AML-193 (cell line): ENCODE measurements at places on chromosomes 1 and 21.

DNA sequence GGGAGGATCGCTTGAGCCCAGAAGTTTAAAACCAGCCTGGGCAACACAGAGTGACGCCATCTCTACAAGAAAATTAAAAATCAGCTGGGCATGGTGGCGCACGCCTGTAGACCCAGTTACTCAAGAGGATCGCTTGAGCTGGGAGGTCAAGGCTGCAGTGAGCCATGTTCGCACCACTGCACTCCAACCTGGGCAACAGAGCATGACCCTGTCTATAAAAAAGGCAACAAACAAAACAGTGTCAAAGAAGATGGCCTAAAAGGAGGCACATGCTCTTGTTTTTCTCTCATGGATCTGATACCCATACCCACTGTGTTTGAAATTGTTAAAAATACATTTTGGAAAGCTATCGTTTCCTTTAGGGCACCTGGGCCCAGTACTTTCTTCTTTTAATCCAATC, 191.7 kb downstream of the SLC45A1 start:
- no peak for DNase-seq

DNA sequence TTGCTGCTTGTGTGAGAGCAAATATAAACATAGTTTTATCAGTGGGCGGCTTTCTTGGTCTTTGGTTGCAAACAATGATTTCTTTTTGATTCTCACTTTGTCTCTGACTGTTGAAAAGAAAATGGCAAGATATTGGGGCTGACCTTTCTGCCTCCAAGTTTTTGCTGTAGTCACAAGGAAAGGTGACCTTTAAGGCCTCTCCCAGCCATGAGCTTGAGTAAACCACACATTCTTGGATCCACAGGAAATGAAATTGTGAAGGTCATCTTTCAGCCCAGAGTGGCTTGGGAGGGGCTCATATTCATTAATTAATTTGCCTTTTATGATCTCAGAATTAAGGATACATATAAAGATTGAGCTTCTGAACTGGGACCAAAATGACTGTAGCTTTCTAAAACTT, 241.6 kb downstream of the BACH1 start:
- DNase-seq: no peak

- no peak for DNase-seq
These were observed 32.7 kb upstream of the GRHL3 start for GRCh38 chr1:24286246-24287010.

DNA sequence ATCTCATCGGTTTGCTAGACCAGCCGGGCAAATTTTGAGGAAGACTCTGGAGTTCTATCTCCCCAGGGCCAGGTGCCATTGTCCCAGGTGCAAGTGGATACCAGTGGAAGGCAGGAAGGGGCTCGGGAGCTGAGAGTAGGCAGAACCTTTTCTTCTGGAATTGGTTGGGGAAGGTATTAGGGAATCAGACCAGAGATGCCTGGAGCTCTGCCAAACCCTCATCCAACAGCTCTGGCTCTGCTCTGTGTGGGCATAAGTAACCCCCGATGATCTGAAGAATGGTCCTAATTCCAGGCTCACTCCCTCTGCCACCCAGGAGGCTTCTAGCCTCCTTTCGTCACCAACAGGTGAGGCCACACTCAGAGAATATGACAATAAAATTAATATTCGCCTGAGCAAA, 69.9 kb downstream of the PGBD5 start:
- DNase-seq: no peak

GRCh38 chr1:219434923-219435297, 178.0 kb downstream of the ZC3H11B start:
- DNase-seq: no peak

- DNase-seq: no peak
These were observed 24.2 kb upstream of the SYDE2 start for GRCh38 chr1:85224734-85225623.

- DNase-seq: no peak
These were observed 210.8 kb downstream of the APP start for GRCh38 chr21:25959799-25960198.

DNA sequence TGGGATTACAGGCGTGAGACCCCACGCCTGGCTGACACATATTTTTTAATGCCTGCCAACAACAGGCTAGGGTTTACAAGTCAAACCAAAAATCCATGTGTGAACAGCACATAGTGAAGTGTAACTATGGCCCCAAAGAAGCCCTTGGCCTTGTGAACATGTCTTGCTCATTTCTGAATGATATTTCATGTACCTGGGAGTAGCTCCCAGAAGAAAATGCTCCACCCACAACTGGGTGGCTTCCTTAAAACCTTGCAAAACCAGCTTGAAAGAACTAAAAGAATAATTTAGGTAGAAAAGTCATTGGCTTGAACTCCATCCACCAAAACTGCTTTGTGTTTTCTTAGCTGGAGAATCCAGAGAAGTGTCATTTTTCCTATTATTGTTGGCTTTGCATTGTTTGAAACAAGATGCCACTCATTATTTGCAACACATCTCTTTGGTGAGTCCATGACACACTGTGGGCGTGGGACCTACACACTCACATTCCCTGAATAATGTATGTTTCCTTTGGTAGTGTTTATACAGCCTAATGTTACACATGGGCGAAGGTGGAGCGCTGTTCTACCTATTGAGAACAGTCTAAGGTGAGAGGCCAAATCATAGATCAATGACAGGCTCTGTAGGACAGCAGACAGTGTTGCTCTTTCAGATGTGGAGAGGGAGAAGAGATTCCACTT, 28.5 kb upstream of the SDE2 start:
- no peak for DNase-seq

GRCh38 chr1:12434686-12435085, 183.3 kb downstream of the DHRS3 start:
- no peak for DNase-seq

DNA sequence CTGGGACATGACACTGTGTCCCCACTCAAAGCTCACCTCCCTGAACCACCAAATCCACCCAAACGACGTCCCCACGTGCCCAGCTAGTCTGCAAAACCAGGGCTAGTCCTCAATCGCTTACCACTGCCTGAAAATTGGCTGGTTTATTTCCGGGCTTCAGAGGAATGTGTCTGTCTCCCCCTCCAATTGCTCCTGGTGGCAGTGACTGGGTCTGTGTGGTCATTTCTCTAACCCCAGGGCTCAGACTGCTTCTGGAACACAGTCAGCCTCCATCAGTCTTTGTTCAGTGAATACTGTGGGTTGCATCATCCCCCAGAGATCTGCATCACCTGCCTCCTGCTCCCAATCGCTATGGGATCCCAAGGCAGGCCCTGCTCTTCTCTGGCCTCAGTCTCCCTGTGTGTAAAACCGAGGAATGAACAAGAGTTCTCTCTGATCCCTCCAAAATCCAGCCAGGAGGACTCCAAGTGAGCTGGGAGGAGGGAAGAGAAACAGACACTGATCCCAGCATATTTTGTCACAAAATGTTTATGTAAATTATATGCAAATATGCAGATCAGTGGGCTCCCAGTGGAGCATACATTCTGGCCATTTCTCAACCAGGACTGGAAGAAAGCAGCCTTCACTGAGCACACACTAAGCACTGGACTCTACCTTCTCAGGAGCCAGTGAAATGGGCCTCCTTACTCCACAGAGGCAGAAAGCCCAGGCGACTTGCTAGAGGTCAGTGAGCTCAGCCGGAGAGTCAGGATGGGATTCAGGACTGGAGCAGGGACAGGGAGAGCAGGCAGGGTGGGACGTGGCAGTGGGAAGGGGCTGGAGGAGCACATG, 20.9 kb downstream of the SDC3 start:
- no peak for DNase-seq

DNA sequence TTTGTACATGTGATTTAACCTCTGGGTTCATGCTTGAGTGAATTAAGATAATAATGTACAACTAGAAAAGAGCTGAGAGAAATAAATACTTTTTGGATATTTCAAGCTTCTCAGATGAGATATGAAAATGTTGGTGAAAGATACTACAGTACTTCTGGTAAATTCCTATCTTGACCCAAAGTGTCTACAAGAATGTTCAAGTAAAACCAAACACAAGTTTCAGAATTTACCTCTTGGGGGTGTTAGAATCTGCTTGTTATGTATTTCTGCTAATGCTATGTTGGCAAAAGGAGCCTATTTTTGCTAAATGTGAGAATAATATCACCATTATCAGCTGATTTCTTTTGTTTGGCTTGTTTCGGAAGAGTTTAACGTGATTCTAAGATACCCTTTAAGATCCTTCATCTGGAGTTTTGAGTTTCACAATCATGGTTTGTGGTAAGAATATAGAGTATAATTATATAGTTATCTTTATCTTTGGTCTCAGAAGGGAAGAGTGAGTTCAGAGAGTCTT, 388.5 kb downstream of the LMO4 start:
- no peak for DNase-seq
